ENCODE measurements at places on chromosomes 7 and 10.

DNA sequence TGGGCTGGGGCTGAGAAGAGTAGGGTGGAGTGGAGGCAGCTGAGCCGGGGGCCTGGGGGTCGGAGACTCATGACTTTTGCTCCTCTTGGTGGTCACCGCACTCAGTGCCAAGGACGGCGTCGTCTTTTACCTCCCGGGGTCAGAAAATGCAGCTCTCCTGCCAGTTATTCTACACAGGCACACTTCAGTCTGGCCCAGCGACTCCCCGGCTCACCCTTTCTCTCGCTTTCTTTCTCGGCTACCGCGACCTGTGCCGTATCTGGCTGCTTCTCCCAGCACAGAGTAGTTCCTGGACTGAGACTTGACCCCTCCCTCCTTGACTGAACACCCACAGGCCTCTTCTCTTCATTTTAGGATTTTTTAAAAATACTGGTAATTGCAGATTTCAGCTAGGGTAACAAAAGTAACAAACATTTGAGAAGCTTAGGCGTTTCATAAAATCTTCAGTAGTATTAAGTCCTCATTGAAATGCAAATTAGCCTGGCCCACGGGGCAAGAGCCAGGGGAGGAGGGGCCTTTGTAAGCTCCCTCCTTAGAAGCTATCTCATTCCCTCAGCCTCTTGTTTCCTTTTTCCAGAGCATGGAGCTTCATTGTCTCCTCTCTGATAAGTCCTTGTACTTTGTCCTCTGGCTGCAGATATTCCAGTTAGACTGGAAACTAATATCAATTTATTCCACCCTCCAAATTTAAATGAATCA lies 1.1 kb upstream of the PRLHR start:
- no peak for DNase-seq

DNA sequence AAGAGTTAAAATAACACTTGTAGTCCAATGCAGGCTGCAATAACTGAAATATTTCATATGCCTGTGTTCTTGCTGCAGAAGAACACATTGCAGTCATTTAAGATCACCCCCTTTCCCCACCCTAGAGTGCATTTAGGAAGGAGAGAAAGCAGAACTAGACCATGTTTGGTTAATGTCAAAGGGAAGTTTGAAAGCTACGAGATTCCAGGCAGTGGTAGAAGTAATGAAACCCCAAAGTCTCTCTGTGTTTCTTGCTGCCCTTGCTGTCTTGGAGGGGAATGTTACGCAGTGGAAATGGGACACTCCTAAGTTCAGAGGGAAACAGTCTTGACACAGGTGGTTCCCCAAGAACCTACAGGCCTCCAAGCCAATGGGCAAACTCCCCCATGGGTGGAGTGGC lies 242.9 kb downstream of the PTEN start:
- DNase-seq, result no peak

GRCh38 chr10:114642729-114643128 lies 15.3 kb downstream of the ABLIM1 start:
- no peak for DNase-seq

DNA sequence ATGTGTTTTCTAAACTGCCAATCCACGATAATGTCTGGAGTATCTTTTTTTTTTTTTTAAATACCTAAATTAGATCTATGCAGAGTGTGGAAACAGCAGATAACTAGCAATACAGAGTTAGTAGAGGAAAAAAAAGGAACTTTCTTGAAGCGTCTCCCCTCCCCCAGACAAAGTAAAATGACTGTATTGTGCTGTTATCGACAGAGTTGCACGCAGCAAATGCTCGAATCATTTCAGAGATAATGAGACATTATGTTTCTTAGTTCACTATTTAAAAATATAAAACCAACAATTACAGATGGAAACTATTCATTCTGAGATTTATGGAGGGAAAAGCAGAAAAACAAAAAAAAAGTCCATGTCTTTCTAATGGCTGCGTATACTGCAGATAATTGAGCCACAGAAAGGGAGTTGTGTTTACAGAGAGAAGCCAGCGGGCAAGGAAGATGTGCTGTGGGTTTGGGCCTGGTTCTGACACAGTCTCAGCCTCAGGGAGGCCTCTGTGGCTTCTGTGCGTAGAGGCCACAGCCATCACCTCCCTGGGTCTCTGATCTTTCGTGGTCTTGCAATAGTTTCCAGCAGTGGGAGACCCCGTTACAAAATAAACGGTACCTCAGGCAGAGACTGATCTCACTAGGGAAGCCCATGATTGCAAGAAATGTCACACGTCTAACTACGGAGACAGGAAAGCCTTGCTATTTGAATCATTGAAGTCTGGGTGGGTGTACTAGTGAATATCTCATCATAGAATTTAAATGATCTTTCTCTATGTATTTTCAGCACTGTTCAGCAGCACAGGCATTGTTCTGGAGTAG lies 19.1 kb upstream of the KLF6 start:
- no peak for DNase-seq

- no peak for DNase-seq
Observed at GRCh38 chr10:128081720-128082119, 44.5 kb downstream of the MKI67 start.

GRCh38 chr10:126006906-126007305 lies 110.5 kb downstream of the FANK1 start:
- no peak for DNase-seq

GRCh38 chr10:95564291-95564690 lies 3.1 kb upstream of the SORBS1 start:
- no peak for DNase-seq

- DNase-seq, result no peak
Observed at GRCh38 chr7:20407585-20408466, 77.1 kb downstream of the ITGB8 start.

DNA sequence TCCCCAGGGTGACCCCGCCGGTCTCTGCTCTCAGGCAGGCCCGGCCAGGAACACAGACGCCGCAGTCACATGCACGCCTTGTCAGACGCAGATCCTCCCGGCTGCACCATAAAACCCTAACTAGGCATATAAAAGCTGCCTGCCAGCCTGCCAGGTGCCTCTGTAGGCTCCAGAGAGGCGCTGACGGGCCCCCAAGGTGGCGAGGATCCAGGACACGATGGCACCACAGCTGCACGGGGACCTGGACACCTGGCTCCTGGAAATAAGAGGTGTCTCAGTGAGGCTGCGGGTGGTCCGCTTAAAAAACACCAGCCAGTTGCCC lies 21.9 kb upstream of the GDF10 start:
- no peak for DNase-seq

Data from stromal cell of bone marrow (primary cell).